ENCODE measurements at places on chromosomes 7 and 10.
A peak's percentile ranks its signal among the peaks of the same experiment; 100 is the strongest.

GRCh38 chr7:155426543-155427410, 31.2 kb upstream of the EN2 start:
- no peak for DNase-seq

DNA sequence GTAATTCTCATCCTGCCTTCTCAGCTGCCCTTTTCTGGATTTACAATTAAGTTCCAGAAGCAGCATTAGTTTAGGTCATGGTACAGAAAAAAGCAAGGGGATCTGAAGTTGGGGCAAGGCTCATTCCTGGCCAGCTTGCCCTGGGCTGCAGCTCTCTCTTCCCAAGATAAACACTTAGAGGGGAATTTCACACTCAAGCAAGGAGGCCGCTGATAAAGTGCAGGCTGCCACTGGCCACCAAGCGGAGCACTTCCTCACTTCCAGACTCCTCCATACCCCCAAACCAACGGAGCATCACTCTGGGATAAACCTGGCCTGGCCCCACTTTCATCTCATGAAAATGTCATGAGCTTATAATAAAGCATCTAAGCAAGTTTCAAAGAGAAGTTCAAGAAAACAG, 445.5 kb upstream of the MKI67 start:
- no peak for DNase-seq

- DNase-seq = no peak
These were observed 1.5 kb downstream of the PVRIG start for GRCh38 chr7:100221231-100221718.

DNA sequence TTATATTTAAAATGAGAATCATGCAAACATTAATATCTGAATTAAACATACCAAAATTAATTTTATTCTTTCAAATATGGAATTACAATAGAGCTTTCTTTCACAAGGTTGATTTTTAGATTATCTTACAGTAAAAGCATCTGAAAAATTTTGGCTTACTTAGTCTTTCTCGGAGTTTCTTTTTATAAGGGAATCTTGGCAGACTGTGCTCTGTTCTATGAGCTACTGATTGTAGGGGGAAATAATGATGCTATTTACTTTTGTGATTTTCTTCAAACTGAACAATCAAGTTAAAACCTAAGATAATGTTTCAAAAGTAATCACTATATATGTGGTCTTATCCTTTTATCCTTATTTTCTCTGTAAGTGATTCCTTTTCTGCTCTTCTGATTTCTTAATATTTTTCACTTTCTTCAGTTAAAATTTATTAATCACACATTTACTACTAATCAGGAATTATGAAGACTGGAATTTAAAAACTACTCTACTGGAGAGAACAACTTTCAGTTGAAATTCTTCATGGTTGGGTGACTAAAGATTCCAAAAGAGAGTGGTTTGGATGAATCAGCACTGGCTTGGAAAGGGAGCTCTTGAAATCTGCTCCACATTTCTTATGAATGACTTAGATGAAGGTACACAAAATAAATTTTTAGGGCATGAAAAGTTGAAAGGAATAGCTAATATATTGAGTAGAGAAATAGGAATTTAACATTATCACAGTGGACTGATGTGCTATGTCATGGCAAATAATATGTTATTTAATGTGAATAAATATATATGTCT, 103.9 kb downstream of the PPP1R9A start:
- DNase-seq = peak; percentile 13

- DNase-seq = peak; percentile 97
These were observed at the start of gene GCC1 for GRCh38 chr7:127585044-127585953. TSS of gene GCC1 (minus strand) at chr7:127585596. CDS start at chr7:127585182, 414 bp downstream.

DNA sequence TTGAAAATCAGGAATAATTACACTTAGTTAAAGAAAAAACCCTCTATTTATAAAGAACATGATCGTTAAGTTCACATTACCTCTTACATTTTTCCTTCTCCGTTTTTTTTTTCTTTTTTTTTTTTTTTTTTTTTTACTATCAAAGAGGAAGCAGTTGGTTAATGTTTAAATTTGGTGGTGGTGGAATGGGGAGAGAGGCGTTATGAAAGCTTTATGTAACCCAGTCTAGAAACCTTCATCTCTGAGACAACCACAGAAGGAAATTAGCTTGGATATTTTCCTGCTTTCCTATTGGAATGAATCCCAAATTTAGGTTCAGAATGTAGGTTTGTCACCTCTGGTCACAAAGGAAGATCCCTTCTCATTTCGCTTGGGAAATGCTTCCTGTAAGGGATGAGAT, 31.5 kb upstream of the LHFPL3 start:
- no peak for DNase-seq

DNA sequence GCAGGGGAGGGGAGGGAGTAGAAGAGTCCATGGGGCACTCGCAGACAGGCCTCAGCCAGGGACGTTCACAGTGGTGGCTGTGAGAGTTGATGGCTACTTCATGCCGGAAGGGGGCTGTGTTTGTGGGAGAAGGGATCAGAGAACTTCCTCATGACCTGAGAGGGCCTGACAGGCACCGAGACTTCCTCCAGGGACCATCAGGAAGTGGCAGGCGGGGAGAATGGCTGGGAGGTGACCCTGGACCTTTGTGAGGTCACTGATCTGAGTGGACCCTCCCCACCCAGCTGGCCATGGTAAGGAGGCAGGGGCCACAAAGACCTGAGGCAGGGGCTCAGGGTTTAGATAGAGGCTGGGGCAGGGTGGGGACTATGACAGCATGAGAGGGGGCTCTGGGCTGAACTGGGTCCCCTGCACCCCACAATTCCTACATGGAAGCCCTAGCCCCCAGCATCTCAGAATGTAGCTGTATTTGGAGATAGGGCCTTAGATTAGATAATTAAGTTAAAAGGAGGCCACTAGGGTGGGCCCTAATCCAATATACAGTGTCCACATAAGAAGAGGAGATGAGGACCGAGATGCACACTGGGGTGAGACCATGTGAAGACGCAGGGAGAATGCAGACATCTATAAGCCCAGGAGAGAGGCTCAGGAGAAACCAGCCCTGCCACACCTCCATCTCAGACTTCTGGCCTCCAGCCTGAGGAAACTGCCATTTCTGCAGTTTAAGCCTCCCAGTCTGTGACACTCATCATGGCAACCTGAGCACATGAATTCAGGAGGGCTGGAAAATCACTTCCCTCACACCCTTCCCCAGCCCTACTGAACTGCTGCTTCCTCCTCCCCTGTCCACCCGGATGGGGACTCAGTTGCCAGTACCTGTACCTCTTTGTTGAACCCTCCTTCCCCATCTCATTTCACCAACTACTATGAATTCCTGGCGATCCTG, 273.9 kb upstream of the ZNF32 start:
- no peak for DNase-seq

- no peak for DNase-seq
These were observed 78.4 kb upstream of the ADO start for GRCh38 chr10:62726142-62726541.

DNA sequence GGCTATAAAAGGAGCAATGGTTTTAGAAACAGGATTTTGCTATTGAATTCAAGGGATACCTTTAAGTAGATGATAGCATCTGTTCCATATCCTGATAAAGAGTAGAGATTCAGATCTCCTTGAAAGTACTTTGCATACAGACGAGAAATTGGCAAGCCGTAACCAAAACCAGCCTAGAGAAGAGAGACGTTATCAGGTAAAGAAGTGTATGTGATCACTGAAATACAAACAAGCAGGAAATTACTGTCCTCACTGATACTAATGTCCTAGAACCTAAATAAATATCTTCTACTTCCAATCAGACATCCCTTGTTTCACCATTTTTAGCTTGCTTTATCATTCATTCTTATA, 9.4 kb downstream of the PDK4 start:
- no peak for DNase-seq

DNA sequence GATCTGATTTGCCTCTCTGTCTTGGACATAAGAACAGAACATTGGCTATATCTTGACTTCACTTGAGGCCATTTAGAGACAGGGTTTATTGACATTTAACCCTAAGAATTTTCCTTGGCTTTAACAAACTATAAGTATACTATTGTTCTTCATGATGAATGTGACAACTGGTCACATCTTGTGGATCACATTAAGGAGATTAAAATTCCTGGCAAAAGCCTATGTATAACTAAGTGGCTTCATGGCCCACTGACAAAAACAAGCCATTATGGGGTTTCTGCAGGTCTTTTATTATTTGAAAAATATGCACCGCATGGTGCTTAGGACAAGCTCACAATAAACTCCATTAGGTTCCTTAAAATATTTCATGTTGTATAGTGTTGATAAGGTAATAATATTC, 54.8 kb downstream of the THNSL1 start:
- no peak for DNase-seq

- peak; percentile 18 for DNase-seq
These were observed 10.0 kb upstream of the SLIT1 start for GRCh38 chr10:97195706-97196222.

GRCh38 chr10:78465431-78465830, 431.8 kb downstream of the RPS24 start:
- DNase-seq = no peak

GRCh38 chr10:78565841-78566240, 502.9 kb upstream of the ZMIZ1 start:
- DNase-seq = no peak

Measured in trophoblast cell (in vitro differentiated cells and primary cell).